ENCODE measurements at places on chromosomes 1 and 21.

DNA sequence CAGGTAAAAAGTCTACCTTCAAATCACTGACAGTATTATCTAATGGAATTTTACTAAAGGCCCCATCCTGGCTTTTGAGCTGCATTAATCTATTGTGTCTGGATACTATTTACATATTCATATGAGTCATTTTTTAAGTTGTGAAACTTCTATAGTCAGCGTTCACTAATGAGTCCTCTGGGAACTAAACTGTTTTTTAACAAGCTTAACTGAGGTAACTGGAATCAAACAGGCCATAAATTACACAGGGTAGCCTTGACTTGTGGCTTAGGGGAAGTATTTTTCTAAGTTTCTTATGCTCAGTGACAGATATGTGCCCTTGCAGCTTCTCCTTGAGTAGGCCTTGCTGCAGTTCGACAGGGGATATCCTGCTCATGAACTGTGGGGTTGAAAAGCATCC, 68.8 kb downstream of the JMJD4 start:
- DNase-seq: no peak

- no peak for DNase-seq
These were observed 8.4 kb downstream of the DFFB start for GRCh38 chr1:3865606-3866160.

DNA sequence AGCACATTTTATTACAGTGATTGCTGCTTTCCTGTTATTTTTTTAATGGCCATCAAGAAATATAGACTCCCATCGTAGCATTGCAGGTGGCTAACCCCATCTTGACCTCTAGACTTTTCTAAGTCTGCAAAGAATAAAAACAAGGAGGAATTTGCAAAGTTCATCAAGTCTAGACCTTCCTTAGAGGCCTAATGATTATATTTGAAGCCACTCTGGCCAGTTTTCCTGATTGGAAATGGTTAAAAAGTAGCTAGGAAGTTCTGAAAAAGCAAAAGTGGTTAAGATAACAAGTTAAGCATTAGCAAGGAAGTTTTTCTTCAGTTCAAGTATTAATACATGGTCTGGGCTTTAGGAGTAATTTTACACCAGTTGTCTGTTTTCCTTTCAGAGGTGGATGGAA, 16.7 kb upstream of the KCNJ15 start:
- DNase-seq: no peak

- DNase-seq: no peak
These were observed 28.1 kb upstream of the EPHA2 start for GRCh38 chr1:16183765-16184556.

DNA sequence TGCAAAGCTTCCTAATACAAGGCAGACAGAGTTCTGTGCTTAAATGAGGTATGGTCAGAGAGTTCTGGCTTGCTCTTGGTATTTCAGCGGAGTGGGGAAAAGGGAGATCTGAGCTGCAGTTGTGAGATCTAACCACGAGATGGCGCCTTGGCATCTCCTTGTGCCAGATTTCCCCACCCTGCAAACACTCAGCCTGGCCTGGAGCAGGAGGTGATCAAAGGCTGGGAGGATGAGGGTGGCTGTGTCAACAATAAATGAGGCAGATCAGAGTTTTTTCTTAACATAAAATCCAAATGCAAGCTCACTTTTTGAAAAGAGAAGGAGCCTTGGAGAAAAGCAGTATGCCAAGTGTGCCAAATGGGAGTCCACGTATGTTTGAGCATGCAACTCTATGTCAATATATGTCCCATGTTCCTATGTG, 4.1 kb upstream of the TFAP2E start:
- peak; percentile 64 for DNase-seq

DNA sequence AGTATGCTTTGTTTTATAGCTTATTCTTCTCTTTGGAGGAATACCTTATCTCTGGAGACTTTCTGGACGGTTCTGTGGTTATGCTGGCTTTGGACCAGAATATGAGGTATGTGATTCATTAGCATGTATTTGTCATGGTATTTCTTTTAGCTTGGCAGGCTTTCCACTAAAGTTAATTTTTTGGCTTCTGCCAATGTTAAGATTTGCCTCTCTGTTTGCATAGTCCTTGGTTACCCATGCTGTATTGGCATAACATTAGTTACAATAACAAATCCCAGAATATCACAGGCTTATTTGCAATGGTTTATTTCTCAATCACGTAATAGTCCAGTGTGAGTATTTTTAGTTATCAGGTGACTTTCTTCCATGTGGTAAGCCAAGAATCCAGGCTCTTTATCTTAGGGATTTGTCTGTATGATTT, 9.7 kb downstream of the ZMPSTE24 start:
- no peak for DNase-seq

GRCh38 chr1:76070538-76070937, 4.0 kb upstream of the ST6GALNAC3 start:
- DNase-seq: no peak

GRCh38 chr1:210189426-210189825, 43.2 kb upstream of the SERTAD4 start:
- DNase-seq: no peak

GRCh38 chr21:27423038-27423437, 456.1 kb upstream of the ADAMTS5 start:
- no peak for DNase-seq

DNA sequence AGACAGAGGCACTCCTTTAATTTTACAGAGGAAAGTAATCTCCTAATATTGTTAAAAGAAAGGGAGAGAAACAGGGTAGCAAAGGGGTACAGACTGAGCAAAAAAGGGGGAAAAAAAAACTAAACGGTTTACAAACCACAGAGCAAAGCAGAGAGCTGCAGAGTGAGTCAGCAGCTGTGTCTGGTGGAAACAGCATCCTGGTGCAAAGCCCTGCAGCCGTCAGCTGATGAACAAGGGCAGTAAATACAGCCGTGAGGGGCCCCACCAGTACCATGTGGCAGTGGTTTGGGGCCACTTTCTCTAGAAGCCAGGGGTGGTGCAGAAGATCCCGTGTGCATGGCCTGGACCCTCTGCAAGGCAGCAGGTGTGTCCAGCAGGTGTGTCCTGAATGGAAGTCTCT, 111.3 kb downstream of the ERG start:
- no peak for DNase-seq

GRCh38 chr1:211687462-211688215, 12.2 kb upstream of the NEK2 start:
- DNase-seq: no peak

DNA sequence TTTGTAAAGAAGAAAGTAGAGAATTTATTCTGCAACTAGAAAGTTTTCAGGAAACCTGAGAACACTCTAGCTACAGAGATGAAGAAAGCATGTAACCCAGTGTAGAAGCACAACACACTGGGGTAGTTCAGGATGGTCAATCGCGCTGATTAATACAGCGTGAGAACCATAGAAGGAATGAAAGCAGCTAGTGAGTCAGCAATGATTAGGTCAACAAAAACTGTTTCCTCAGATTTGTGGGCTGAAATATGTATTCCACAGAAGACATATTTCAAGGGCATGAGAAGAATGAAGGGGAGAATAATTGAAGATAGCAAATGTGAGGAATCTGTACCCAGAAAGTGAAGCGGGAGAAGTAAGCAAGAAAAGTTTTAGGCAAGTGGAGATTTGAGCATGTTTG, 97.8 kb upstream of the ADGRL2 start:
- peak; percentile 23 for DNase-seq
